AG04449 (cell line): ENCODE measurements at places on chromosomes 2 and 18.

- no peak for DNase-seq
These were observed 40.9 kb downstream of the HS1BP3 start for GRCh38 chr2:20609995-20610357.

GRCh38 chr18:79778291-79778791 lies 19.4 kb upstream of the KCNG2 start:
- DNase-seq = no peak

DNA sequence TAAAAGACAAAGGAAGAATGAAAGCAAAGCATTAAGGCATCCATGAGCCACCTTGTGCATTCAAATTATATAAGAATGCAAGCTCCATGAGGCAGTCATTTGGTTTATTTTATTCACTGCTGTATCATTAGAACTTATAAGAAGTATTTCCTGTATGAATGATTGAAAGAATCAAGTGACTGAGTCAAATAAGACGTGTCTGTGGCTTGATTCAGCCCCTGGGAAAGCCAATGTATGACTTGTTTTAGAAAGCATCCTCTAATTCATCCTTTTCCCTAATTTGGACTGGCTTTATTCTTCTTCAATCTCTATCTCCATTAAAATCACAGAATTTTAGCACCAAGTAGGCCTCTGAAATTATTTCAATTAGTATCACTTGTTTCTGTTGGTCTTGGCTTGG lies 461.1 kb downstream of the LPIN1 start:
- no peak for DNase-seq

- DNase-seq = peak; percentile 98
These were observed 260.2 kb upstream of the TRIB2 start for GRCh38 chr2:12456293-12457106.

DNA sequence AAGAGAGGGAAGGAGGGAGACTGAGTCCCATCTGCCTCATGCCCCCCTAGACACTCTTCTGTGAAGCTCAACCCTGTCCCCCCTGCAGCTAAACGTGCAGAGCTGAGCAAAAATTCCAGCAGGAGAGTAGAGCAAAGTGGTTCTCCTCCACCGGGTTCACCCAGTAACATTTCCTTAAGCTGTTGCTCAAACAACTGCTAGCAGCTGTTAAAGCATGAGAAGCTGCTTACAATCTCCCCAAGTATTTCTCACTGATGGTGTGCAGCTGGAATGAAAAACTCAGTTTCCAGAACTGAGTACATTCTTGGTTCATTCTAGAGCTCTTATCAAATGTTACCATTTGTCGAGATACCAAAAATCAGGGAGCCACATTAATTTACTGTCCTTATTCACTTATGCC lies 92.3 kb downstream of the STK39 start:
- DNase-seq = no peak

DNA sequence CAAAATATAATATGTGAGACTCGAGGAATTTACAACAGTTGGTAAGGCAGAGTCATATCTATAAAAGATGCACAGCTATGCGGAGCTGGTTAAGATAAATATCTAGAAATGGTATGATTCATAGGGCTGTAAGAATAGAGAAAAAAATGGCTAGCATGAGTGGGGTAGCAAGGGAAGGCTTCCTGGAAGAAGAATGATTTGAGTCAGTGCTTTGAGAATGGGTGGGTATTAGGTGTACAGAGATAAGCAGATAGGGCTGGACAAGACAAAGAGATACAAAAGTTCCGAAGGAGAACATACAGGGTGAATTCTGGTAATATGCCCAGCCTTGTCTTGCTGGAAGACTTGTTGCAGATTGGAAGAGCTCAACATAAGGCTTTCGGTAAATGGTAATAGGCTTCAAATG lies 291.5 kb upstream of the CCDC68 start:
- DNase-seq = no peak

DNA sequence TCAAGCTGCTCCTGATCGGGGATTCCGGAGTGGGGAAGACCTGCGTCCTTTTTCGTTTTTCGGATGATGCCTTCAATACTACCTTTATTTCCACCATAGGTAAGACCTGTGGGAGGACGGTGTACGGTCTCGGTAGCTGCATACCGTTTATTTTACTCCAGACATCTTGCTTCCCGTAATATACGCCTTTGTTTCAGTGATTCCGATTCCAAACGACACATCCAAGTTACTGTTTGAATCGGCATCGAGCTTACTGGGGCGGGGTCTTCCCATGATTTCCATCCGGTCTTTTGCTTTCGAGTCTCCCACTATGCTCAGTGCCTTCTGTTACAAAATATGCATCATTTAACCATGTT lies 731 bp downstream of the RAB10 start:
- no peak for DNase-seq

- no peak for DNase-seq
These were observed 55.4 kb downstream of the POLR1A start for GRCh38 chr2:86050301-86050700.

- no peak for DNase-seq
These were observed 13.7 kb upstream of the TET3 start for GRCh38 chr2:73970850-73971471.

GRCh38 chr2:188295067-188295685 lies 3.5 kb downstream of the GULP1 start:
- DNase-seq = no peak

DNA sequence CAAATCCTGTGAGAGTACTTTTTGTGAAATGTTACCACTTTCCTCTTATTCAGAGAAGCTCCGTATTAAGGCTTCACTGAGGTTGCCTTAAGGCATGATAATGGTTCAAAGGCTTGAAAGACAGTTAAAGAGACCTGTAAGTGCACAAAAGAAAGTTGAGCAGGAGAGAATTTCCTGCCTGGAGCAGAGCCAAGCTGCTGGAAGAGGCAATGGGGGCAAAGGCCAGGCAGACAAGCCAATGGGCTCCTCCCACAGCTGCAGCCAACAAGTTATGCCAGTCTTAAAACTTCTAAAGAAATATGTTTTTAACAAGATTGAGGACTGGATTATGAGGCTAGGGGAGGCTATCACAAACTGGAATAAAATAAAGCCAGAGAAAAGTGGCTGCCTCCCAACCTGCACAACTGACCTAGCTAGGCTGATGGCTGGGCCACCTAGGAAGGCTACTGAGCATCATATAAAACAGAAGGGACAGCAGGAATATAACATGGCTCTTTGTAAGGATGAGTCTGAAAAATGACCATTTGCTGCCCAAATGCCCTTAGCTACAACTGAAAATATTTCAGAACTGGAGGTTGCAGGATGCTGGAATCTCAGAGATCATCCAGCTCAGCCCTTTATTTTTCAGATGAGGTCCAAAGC lies 2.1 kb downstream of the IL1B start:
- DNase-seq = no peak

GRCh38 chr2:13537771-13538349 lies 821.1 kb downstream of the TRIB2 start:
- no peak for DNase-seq

GRCh38 chr2:67463810-67464209 lies 66.7 kb downstream of the ETAA1 start:
- no peak for DNase-seq

GRCh38 chr2:154587739-154588138 lies 110.8 kb upstream of the KCNJ3 start:
- no peak for DNase-seq

GRCh38 chr2:15765211-15765610 lies 173.5 kb downstream of the DDX1 start:
- no peak for DNase-seq

- DNase-seq = no peak
These were observed 980 bp upstream of the RNPEPL1 start for GRCh38 chr2:240567137-240567871.

GRCh38 chr2:215760091-215760490 lies 253.3 kb downstream of the MREG start:
- DNase-seq = no peak
